Hepatic stellate cell (primary cell): ENCODE measurements at places on chromosomes 7 and 10.
A peak's percentile ranks its signal among the peaks of the same experiment; 100 is the strongest.

- DNase-seq = no peak
Measured at GRCh38 chr10:77182803-77183202, 454.8 kb downstream of the KCNMA1 start.

DNA sequence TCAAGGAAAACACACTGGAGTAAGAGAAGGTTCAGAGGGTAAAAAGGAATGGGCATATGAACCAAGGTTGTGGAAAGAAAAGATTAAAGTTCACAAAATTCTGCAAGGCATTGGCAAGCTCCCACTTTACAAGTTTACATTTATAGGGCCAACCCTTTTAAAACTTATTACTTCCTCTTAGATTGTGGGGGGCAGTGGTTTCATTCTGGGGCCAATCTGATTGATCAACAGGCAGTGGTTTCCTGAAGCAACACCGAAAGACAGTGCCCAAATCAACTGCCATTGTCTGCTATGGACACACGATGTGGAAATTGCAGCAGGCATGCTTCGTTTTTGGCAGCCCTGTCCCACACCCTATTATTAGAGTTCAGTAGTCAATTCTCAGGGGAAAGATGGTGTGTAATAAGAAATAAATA lies 154.0 kb downstream of the SGMS1 start:
- DNase-seq = no peak

GRCh38 chr10:30455816-30456215 lies 21.8 kb downstream of the MAP3K8 start:
- no peak for DNase-seq

GRCh38 chr10:97861097-97861750 lies 11.6 kb downstream of the GOLGA7B start:
- DNase-seq = peak; percentile 51

DNA sequence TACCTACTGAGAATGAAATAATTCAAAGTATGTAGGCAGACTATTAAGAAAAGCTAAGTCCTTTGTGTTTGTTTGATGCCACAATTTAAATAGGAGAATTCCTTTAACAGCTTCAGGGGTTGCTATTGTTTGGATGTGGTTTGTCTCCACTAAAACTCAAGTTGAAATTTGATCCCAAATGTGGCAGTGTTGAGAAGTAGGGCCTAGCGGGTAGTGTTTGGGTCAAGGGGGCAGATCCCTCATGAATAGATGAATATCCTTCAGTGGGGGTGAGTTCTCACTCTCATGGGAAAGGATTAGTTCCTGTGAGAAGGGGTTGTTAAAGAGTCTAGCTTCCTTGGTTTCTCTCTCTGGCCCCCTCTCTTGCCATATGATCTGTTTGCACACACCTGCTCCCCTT lies 97.0 kb downstream of the HGF start:
- DNase-seq = no peak

GRCh38 chr7:42115795-42116194 lies 121.2 kb downstream of the GLI3 start:
- no peak for DNase-seq

DNA sequence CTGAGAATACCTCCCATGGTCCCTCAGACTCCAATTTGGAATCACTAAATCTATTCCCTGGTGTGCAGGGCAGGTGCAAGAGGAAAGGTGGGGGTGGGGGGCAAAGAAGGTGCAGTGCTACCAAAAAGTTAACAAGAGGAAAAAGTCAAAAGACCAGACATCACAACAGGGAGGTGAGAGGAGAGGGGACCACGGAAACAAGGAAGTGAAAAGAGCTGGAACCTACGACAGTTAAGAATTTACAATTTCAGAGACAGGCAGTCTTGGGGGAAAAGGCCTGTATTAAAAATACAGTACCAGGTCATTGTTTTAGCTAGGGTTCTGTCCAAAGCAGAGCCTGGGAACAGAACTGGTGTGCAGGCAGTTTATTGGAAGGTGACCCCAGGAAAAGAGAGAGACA lies 14.6 kb downstream of the ITGB1 start:
- no peak for DNase-seq

DNA sequence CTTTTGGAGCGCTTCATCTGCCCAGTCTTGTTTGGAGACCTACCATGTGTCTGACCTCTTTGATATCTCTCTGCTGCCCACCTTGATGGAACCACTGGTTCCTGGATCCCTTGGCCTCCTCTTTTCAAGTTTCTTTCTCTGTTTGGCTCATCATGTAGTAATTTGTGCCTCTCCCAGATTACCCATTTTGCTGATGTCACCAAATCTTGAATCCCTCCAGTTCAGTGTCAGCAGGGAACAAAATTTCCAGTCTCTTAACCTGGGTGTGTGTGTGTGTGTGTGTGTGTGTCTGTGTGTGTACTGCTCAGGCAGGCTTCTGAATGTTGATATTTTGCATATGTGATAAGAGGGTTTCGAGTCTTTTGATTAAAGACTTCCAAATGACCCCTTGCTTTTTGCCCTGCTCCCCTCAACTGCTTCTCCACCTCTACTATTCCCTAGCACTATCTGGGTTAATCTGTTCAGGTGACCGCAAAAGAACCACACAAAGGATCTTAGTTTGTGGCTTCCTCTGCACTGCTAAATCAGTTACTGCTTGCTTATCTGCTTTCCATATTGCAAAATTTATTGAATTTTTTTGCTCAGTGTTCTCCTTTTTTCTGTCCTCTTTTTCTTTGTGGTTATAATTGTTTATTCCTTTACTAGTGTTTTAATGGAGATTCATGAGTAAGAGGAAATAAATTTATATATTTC lies 25.7 kb downstream of the MYO3A start:
- no peak for DNase-seq

DNA sequence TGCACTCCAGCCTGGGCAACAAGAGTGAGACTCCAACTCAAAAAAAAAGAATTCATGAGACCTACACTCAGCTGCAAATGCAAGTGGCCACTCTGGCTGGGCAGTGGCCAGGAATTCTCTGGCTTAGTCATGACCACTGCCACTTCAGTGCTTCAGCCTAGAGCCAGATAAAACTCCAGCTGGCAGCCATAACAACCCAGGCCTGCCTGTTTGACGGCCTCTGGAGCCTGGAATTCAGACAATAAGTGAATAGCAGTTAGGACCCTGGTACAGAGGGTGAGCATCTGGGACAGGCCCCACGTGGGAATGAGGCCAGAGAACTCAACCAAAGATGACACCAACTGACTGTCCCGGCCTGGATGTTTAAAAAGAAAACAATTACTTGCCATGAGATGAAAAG lies 18.9 kb downstream of the RCC1L start:
- peak; percentile 91 for DNase-seq

DNA sequence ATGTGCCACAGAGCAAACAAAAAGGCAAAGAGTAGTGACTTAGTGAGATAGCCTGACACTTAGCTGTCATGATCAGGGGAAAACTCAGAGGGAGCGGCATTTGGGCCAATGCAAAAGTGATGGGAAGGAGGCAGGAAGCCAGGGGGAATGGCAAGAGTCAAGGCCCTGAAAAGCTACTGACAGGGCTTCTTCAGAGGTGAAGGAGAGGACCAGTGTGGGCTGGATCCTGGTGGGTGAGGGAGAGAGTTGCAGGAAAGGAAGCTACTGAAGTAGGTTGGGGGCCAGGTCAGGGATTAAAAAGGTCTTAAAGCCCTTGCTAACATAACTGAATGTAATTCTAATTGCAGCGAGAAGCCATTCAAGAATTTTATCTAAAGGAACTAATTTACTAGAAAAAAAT lies 117.0 kb downstream of the AASS start:
- no peak for DNase-seq

DNA sequence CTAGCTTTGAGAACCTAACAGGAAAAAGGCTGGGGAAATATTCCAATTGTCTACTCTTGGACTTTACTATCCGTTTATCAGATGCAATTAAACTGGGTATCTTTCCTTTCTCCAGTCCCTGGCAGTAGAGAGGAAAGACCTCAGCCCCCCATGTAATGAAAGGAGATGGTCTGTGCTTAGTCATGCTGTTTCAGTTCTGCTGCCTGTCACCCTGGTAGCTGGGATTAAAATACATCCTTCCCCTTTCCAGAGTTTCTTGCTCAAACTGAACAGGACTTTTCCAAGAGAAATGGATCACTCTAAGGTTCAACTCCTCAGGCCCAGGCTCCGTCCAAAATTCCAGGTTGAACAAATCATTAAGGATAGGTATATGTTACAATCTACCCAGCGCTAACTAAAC lies 202.9 kb downstream of the PTEN start:
- no peak for DNase-seq

- no peak for DNase-seq
Measured at GRCh38 chr10:89341649-89342048, 13.9 kb downstream of the IFIT3 start.
